Skin of body (tissue), 3 donors: ENCODE measurements at places on chromosomes 1 and 21. TPM values are rescaled to one million over a fixed set of nuclear protein-coding genes. Genes with fewer than 3 reads are reported as not detected.

Gene BSND
- not detected for total RNA-seq

Gene PSRC1
- total RNA-seq, result 5.0 TPM

Gene CRYAA
- total RNA-seq, result not detected

Gene OR2G3
- total RNA-seq, result not detected
